ENCODE measurements at places on chromosomes 6 and 20.

DNA sequence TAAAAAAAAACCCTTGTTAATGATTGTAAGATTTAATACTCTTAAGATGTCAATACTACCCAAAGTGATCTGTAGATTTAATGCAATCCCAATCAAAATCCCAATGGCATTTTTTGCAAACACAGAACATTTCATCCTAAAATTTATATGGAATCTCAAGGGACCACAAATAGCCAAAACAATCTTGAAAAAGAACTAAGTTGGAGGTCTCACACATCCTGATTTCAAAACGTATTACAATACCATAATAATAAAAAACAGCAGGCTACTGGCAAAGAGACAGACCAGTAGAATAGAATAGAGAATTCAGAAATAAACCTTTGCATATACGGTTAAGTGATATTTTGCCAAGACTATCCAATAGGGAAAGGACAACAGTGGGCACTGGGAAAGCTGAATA lies 331.9 kb upstream of the JARID2 start:
- no peak for DNase-seq

DNA sequence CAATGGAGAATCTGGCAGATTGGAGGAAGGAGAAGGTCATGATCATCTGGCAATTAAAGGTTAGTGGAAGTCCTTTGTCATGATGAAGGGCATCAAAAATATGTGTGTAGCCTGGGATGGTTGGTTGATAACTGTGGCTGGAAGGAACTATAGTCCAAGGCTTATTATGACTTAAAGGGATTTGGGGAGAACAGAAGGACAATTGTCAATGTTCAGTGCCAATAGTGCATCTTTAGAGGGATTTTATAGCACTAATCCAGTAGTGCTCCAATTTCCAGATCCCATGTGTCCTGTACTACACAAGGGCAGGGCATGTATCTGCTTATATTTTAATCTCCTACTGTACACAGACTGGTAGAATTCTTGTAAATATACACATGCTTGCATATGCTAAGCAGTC lies 5.0 kb upstream of the ZBTB24 start:
- no peak for DNase-seq

DNA sequence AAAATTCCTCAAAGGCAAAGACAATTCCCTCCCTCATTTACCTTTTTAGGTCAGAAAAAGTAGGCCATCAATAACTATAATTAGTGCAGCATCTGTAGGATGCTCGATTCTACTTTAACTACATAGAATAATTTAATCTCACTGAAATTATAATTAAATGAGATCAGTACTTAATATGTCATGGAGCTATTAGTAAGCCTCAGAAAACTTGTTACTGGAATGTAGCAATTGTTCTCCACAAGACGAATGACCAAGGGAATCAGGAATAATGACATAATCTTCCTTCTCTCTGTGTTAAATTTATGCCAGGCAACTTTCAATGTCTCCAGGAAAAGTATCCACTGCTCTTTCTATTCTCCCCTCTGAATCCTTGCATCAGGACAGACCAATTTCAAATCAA lies 34.1 kb downstream of the SESN1 start:
- no peak for DNase-seq

DNA sequence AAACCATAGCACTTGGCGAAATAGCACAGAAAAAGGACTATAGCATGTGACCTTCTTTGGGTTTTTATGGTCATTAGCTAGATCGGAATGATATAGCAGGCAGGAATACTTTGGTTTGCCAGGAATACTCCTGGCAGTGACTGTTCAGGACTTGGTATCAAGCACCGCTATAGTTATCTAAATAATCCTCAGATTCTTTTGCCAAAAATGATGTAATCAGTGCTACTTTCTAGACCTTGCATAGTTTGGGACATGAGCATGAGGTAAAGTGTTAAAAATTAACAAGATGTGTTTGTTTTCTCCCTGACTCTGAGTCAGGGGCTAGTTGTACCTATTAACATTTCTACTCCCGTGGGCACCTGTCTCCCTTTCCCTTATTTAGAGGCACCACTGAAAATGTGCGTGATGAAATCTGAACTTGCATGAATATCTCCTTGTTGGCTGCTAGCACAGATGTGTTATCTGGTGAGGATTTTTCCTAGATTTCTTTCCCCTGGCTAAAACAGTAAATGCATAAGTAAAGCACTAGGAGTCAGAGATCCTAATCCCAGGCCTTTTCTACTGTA lies 511.0 kb downstream of the CDKAL1 start:
- DNase-seq: no peak

- no peak for DNase-seq
These were observed 2.5 kb upstream of the IGF2R start for GRCh38 chr6:159966339-159966738.

DNA sequence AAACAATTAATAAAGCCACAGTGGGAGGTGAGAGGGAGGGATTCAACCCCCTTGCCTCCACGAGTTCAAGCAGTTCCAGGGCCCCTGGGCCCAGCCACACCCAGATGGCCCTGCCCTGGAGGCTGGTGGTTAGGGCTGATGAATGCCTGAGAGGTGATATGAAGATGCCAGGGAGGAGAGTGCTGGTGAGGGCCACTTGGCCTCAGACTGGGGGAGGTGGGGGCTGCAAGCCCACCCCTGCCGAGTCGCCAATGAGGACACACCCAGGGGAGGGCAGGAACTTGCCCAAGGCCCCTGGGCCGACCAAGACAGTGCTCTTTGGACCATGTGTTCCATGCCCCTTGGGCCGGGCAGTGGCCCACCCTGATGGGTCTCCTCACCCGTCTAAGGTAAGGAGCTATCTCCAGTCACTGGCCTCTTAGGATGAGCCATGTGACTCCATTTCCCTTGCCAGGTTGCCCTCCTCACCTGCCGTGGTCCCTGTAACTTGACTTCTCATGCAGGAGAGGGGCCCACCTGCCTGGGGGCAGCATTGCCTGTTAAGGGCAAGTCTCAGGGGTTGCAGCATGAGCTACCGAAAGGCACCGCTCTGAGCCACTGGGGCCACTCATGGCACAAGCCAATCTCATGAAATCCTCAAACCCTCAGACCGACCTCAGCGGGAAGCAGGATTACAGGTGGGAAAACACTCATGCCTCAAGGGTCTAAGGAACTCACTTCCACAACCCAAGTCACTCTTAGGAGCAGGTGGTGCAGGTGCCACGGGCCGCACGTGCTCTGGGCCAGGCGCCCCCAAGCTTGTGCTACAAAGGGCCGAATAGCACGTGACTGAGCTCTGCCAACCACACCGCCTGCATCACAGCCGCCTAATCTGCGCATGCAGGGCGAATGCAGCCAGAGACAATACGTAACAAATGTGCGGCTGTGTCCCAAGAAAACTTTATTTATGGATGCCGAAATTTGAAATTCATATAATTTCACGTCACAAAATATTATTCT lies 147.4 kb upstream of the MLN start:
- DNase-seq: no peak

- DNase-seq: no peak
These were observed 129.6 kb upstream of the EEF1E1 start for GRCh38 chr6:8231956-8232355.

GRCh38 chr6:102197211-102197610 lies 803.7 kb downstream of the GRIK2 start:
- no peak for DNase-seq

DNA sequence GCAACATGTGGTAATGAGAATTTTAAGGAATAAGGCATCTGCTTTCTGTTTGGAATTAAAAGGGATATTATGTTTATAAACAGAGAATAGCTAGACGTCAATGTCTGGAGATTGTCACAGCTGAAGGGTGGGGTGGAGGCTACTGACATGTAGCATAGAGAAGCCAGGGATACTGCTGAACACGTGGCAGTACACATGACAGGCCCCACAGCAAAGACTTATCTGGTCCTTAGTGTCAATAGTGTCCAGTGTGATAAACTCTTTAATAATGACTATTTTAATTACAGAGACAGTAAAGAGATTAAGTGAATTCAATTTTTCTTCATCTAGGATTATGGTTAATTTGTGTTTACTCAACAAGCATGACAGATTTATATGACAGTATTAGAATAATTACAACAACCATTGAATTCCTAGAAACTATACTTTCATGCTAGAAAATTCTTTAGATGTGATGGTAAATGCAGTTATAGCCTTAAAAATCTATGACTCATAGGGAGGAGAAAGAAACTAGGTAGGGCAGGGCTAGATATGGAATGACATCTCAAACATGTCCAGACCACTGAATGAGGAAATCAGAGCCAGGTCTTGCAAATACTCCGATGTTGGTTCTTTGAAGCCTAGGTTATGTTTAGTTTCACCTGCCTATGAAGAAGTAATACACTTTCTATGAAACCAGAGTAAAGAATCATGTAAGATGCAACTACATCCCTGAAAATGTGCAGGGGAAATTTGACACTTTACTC lies 399.5 kb downstream of the PHF3 start:
- no peak for DNase-seq

DNA sequence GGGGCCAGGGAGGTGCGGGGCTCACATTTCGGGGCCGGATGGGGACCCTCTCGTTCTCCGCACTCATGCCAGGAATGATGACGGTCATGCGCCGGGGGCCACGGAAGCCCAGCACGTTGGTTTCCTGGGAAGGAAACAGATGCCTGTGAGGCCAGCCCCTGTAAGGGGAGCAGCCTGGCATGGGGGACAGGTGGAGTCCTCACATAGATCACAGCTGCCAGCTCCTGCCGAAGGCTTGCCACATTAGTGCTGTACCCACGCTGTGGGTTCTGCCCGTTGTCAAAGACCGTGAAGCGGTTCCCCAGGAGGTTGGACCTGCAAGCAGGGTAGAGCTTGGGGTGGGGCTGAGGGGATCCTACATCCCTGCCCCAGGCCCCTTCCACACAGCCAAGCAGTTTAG lies 6.7 kb upstream of the TEAD3 start:
- no peak for DNase-seq

DNA sequence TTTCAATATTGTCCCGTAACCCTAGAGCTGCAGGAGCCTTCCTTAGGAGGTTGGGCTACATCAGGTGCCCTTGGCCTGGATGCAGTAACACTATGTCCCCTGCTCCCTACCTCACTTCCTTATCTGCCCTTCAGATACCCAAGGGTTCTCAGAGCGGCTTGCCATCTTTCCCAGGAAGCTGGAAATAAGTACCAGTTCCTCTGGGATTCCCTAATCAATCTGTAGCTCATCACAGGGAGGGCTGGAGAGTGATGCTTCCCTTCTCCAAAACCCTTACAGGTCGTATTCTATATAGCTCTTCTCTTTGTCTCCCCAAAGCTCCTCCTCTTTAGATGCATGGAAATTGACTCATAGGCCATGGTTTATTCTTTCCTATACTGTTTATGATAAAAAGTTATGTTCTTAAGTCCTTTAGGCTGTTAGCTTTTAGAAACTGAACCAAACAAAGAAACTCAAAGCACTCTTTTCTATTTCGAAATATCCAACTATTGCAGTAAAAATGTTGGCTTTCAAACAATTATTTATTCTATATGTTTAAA lies 4.2 kb downstream of the MYCT1 start:
- DNase-seq: no peak
